Suppressor macrophage treated with lipopolysaccharide for 4 hours (primary cell): ENCODE measurements at places on chromosomes 2 and 18.

DNA sequence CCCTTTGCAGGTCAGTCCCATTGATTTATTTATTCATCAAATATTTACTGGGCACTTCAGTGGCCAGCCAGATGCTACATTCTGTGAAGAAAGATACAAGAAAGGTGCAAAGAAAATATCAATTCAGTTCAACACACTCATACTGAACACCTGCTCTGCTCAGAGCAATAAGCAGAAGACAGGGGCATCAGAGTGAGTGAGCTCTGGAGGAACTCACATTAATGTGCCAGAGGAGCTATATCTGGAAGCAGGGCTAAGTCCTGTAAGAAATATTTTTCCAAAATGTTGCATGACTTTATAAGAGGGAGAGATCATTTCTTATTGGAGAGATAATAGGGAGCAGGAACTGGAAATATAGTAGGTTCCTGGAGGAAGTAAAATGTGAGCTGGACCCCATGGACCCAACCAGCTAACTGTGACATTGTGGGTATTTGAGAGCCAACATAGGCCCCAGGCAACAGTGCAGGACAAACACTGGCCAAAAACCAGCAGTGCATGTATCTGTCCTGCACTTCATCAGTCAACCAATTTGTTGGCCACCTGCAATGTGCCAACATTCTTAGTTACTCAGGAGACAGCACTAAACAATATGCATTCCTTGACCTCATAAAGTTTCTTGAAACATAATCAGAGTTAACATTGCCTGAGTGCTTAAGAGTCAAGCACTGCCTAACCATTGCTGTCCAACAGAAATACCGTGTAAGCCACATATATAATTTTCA lies 102.7 kb upstream of the PTPRM start:
- no peak for DNase-seq

DNA sequence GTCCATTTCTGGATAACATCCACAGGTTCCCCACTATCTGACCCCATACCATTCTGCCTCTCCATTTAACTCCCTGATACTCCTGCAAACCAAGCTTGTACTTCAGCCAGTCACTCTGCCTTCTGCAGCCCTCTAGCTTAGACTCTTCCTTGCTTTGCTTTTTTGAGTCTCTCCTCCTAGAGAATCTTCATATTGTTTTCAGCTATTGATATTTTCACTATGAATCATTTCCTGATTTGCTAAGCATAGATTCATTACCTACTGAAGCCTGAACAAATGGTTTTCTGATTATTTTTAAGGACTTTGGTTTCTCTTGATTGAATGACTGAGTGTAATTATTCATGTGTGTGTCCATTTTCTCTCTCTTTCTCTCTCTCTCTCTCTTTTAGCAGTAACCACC lies 2102.3 kb upstream of the CELF4 start:
- no peak for DNase-seq

DNA sequence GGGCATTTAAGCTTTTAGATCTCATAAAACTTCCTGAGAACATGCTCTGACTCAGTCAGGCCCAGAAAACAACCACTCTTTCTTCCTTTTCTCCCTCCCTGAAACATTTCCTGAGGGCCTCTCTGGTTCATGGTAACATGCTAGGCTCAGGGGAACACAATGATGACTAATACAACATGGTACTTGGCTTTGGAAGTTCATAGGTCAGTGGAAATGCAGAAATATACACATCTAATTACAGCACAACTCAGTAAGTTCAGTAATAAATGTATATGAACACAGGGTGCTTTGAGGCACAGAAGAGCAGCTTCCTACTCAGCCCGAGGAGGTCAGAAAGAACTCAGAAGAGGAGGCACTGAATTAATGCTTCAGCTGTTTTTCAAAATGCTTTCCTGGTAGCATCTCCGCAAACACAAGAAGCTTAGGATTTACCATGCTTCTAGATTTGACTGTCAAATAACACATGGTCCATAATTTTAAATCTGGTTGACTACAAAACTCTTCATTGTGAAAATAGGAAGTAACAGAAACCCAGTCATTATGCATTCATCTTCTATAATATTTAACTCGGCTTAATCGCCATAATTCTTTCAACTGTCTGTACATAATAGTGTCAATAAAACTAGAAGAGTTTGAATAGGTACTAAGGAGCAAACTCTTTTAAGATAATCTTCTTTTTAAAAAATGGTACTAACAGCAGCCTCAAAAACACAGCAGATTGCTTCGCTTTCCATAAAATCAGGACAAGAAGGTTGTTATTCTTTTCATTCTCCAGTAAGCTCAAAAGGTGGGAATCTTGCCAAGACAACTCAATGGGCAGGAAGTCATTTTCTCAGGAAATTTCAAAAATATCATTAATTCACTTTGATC lies 251.3 kb downstream of the DLGAP1 start:
- DNase-seq = no peak

DNA sequence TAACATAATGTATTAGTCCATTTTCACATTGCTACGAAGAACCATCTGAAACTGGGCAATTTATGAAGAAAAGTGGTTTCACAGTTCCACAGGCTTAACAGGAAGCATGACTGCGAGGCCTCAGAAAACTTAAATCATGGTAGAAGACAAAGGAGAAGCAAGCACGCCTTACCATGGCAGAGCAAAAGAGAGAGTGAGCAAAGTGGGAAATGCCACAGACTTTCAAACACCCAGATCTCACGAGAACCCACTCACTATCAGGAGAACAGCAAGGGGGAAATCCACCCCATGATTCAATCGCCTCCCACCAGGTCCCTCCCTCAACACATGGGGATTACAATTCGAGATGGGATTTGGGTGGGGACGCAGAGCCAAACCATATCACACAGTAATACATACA lies 22.5 kb downstream of the PIGN start:
- no peak for DNase-seq

- DNase-seq = no peak
Measured at GRCh38 chr2:44623622-44624351, 262.0 kb downstream of the CAMKMT start.

- DNase-seq = peak; percentile 19
Measured at GRCh38 chr2:232984451-232985207, 28.4 kb downstream of the NGEF start.

DNA sequence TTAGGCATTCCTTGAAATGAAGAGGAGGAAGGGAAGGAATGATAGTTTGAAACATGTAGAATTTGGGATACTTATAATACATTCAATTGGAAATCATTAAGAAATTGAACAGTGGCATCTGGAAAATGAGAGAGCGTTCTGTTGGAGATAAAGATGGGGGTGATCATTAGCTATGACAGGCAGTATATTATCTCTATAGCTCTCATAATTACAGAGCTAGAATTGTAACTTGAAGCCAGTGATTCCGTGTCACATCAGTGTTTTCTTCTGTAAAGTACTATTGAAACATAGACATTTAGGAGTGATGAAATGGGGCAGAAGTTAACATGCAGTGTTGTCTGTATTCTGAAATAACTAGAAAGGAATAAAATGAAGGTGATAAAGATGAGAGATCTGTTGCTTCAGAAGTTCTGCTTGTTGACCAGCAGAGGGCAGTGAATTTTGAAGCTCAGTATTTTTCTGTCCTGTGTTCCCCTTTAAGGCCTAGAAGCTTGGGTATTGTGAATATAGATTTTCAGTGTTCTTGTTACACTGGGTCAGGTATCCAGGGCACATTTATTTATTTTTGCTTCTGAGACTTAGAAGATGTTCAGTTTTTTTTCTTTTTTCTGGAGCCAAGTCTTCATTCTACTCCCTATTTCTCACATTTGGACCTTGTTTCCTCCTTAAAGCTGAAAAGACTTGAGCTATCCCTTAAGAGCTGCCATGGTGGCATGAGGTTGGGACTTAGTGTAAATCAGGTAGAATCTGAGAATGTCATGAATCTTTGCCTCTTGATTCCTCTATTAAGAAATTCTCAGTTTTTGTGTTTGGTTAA lies 157.4 kb downstream of the TAF4B start:
- peak; percentile 57 for DNase-seq

GRCh38 chr2:6933911-6934310 lies 16.7 kb downstream of the RNF144A start:
- no peak for DNase-seq

DNA sequence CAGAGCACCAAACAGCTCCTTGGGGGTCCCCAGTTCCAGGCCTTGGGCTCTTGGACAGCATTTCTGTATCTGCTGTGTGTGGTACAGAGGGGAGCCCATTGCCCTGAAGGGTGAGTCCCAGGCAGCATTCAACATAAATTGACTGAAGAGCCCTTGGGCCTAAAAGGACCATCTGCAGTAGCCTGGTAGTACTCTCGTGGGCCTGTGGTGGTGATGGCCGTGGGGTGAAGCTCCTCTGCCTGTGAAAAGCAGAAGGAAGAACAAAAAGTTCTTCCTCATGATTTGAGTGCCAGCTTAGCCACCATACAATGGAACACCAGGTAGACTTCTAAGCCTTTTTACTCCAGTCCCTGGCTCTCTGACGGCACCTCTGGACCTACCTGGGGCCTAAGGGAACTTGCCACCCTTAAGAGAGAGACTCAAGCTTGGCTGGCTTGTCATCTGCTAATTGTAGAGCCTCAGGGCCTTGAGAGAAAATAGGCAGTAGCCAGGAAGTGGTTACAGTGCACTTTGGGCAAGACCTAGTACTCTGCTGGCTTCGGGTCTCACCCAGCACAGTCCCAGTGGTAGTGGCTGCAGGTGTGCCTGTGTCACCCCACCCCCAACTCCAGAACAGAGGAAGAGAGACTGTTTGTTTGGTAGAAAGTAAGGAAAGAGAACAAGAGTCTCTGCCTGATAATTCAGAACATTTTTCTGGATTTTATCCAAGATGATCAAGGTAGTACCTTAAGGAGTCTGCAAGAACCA lies 84.6 kb upstream of the CERS6 start:
- DNase-seq = no peak

DNA sequence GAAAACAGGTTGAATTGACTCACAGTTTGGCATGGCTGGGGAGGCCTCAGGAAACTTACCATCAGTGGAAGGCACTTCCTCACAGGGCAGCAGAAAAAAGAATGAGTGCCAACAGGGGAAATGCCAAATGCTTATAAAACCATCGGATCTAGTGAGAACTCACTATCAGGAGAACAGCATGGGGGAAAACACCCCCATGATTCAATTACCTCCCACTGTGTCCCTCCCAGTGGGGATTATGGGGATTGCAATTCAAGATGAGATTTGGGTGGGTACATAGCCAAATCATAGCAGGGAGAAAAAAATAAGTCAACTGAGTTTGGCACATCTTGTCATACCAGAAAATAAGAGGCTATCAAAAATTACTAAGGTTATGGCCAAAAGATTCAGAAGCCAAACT lies 96.3 kb downstream of the TRIP12 start:
- no peak for DNase-seq

GRCh38 chr2:226185616-226186211 lies 613.9 kb downstream of the IRS1 start:
- DNase-seq = no peak

DNA sequence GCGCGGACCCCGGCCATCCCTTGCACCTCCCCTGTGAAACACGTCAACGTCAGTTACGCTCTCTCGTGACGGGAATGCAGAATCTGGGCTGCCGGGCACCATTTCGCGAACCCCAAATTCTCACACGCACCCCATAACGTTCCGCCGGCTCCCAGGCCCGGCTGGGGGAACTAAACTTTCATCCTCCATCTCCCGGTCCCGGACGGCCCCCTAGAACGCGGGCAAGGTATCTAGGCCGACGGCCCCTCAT lies 544 bp downstream of the DNAJC27 start:
- DNase-seq = no peak

DNA sequence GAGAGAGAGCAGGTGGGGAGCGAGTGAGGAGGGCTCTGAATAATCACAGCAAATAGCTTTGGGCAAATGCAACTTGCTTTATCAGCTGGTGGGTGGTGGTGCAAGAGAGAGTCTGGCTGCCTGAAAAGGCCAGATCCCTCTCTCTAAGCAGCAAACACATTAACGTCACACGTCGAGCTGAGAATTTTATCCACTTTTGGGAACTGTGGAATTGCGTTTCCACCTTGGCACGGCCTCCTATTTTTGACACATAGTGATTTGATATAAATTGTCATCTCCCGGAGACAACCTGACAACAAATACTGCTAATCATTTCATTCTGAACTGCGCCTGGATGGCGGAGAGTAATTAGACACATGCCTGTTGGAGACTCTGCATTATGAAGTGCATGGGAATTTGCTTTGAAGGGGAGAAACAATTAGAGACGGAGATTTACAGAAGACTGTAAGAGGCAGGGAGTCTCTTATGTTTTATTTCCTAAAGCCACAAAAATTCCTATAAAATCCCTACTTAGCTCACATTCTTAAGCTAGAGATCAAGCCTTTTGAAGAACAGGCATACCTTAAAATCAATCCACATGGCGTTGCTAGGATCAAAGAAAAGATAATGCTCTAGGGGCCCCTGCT lies 634.1 kb downstream of the TDRD15 start:
- no peak for DNase-seq

- no peak for DNase-seq
Measured at GRCh38 chr2:186755066-186755465, 61.2 kb downstream of the FAM171B start.

GRCh38 chr18:34757666-34758065 lies 47.6 kb downstream of the DTNA start:
- DNase-seq = no peak

DNA sequence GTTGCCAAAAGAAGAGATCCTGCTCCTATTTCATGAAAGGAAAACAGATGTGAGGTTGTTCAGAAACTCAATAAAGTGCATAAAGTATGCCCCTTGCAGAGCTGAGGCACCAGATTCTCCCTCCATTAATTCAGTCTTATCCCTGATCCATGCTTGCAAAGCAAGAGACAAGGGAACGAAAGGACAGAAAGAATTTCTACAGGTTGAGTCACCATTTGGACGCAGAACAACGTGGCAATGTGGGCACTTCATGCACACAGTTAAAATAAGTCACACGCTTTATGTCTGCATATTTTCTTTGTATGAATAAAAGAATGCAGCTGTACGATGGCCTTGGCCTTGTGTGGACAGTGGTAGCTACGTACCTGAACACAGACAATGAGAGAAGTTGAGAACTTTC lies 321.7 kb upstream of the REV1 start:
- DNase-seq = no peak

- no peak for DNase-seq
Measured at GRCh38 chr2:198382811-198383210, 578.4 kb downstream of the PLCL1 start.

DNA sequence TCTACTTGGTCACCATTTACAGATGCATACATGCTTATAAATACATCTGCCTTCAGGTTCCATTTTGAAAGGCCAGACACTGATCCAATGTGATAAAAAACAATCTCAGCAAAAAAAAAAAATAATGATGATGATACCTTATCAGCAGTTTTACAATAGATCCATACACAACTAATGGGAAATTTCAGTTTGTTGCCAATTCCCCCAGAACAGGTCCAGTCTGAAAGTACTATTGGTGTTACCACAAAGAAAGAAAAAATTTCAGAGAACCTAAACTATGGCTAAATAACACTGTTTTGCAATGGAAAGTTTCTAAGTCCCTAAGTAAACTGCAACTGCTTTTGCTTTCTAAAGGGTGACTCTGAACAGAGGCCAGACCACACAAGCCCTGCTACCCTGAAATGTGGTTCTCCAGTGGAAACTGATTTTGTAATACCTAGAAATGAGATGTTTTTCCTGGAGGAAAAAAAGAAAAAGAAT lies 54.1 kb downstream of the LPIN2 start:
- peak; percentile 91 for DNase-seq

GRCh38 chr2:113068706-113069485 lies 1.1 kb downstream of the IL1F10 start:
- no peak for DNase-seq
